Urothelium cell line (cell line): ENCODE measurements at places on chromosomes 4 and X.

GRCh38 chrX:78753571-78753970 lies 6.1 kb downstream of the LPAR4 start:
- DNase-seq = no peak

DNA sequence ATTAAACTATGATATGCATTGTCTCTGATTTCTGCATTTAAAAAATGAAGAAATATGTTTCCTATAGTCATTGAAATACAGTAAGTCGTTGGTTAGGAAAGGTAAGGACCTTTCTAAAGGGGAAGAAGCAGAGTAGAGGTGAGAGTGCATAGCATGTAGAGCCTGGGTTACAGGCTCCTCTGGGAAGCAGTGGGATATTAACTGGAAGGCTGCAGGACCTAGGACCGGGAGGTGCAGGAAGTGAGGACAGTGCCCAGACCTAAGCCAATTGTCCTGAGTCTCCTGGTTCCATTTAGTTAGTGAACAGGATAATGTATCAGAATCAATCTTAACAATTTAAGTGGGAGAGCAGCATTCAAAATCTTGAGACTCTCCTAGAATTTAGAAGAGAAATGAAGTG lies 237.1 kb upstream of the NUDT6 start:
- no peak for DNase-seq

DNA sequence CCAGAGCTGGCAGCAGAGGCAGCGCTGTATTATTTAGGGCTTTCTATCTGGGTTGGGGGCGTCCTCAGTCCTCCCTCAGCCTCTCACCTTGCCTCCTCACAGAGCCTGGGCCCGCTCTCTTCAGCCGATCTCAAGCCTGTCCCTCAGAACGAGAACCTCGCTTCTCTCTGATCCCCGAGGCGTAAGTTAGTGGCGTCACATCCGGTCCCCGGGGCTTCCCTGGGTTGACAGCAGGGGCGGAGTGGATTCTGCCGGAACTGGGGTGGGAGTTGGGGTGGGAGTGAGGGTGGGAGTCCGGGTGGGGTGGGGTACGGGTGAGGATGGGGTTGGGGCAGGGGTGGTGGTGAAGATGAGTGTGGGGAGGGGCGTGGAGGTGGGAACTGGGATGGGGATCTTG lies at the start of gene MAGEA10:
TSS of gene MAGEA10 (minus strand) at position 190 of the 397 bp plus-strand sequence. CDS start 2,957 bp downstream, outside the sequence.
- DNase-seq = no peak

- DNase-seq = peak; percentile 33
Observed at GRCh38 chr4:2441393-2442174, 22.8 kb downstream of the CFAP99 start.

- no peak for DNase-seq
Observed at GRCh38 chr4:94447754-94448411, 3.9 kb upstream of the PDLIM5 start.

DNA sequence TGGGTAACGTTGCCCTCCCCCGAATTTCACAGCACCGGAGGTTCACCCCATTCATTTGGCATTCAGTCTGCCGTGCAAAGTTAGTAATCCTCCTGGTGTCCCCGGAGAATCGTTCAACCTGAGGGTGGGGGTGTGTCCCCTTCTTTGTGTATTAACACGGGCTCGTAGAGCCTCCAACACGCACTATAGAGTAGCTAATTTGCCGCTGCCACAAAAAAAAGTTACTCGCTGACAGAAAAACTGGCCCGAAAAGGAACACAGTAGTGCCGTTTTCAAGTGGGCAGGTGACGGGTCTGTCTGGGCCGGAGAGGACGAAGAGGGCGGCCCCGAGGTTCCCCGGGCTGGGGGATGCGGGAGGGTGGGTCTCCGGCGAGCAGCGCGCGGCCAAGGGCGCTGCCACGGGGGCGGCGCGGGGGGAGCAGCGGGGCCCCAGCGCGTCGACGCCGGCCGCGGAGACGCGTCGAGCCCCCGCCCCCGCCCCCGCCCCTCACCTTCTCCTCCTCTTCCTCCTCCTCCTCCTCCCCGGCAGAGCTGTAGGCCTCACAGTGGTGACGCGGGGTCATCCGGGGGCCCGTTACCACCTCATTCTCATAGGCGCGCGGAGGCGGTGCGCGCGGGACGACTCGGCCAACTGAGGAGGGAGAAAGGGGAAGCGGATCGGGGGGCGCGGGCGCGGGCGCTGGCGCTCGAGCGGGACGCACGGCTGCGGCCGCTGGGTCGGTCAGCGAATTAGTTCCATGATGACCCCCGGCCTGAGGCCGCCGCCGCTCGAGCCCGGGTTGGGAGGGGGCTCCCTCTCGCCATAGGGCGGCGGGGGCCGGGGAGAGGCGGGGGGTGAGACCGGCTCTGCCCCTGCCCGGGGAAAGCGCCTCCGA lies 571 bp downstream of the CCNI start:
- peak; percentile 85 for DNase-seq

GRCh38 chr4:42371305-42372252 lies 25.7 kb upstream of the SHISA3 start:
- peak; percentile 24 for DNase-seq

GRCh38 chrX:39630344-39630743 lies 467.4 kb downstream of the BCOR start:
- DNase-seq = no peak

GRCh38 chr4:17690135-17690534 lies 75.7 kb downstream of the MED28 start:
- no peak for DNase-seq

- no peak for DNase-seq
Observed at GRCh38 chr4:163804001-163804400, 309.5 kb downstream of the TMA16 start.

DNA sequence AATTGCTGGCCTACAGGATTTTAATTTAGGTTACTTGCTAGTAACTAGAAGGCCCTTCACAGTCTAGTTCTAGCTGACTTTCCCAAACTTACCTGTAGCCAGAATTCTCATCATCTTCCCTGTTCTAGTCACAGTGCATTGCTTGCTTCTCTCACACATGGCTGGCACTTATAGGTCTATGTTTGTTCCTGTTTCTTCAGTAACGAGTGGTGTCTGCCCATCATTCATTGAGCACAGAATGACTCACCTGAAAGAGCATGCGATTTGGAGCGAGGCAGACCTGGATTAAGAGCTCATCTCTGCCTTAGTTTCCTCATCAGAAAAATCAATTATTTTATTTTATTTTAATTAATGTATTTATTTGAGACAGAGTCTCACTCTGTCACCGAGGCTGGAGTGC lies 201.7 kb upstream of the ANK2 start:
- DNase-seq = no peak

DNA sequence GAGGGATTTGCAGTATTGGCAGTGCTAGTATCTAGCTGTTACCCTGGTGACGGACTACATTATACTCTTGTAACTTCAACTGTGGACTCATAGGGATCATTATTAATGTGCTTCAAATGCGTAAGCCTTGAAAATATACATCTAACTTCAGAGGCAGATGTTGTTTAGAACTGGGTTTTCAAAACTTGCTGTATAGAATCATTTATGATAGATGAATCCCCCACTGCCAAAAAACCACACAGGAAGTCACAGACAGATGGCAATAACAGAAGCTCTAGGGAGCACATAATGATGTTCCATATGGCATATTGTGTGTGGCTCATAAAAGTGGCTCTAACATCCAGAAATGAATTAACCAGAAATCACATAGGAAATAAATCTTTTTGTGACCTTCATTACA lies 62.3 kb upstream of the RELL1 start:
- no peak for DNase-seq

GRCh38 chr4:105158837-105159236 lies 12.2 kb downstream of the TET2 start:
- no peak for DNase-seq

DNA sequence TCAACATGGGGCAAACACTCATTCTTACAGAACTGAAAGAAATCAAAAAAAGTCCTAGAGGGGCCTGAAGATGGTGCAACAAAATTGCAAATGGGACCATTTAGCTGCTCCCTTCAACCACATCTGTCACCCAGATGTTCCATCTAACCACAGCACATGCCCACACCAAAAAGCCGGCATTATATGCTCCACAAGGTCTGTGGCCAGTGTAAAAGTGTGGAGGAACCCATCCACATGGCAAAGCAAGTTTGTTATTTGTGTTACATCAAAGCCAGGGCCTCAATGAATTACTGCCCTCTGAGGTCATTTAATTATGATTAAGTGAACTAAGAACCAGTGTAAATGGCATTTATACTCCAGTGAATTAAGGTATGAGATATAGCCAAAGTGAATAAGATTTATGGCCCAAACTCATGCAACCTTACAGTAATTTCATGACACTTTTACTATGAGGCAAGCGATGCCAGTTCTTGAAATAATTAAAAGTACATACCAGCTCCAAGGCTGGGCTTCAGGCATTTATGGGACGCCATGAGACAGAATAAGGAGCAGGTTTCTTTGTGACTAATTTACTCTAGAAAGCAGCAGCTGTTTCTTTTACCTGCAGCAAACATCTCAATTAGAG lies 48.7 kb upstream of the FGF16 start:
- no peak for DNase-seq

- DNase-seq = no peak
Observed at GRCh38 chr4:23113104-23113503, 420.4 kb downstream of the GBA3 start.
